ENCODE measurements at places on chromosomes 5 and 9. TPM values are rescaled to one million over a fixed set of nuclear protein-coding genes. Genes with fewer than 3 reads are reported as not detected.

- H3K36me3 ChIP-seq = no peaks in the 10 kb centered on the region
- H3K4me3 ChIP-seq = no peak overlapping the region
- DNase-seq = no peak
- no peak overlapping the region for H3K27ac ChIP-seq
These were observed 7.1 kb downstream of the TXNDC8 start for GRCh38 chr9:110330484-110331105.

GRCh38 chr9:127919253-127919815 lies 2.5 kb upstream of the ST6GALNAC4 start:
- no peak for DNase-seq
- peaks cover 4% of the 10 kb centered on the region for H3K36me3 ChIP-seq

GRCh38 chr5:43839218-43839617 lies 236.2 kb downstream of the NNT start:
- no peaks in the 10 kb centered on the region for H3K27me3 ChIP-seq
- H3K36me3 ChIP-seq = no peaks in the 10 kb centered on the region
- DNase-seq = no peak
- H3K4me1 ChIP-seq = no peaks in the 10 kb centered on the region
- H3K4me3 ChIP-seq = no peak overlapping the region
- no peak overlapping the region for H3K27ac ChIP-seq

GRCh38 chr5:6448622-6449464 lies at the start of gene UBE2QL1:
Gene UBE2QL1 (plus strand): TSS chr5:6448859. CDS start chr5:6448894, 35 bp downstream.
- no peak within 1 kb of the TSS for H3K27ac ChIP-seq
- no peaks in the 10 kb centered on the region for H3K36me3 ChIP-seq
- peaks cover 39% of the 10 kb centered on the region for H3K27me3 ChIP-seq
- no peak for DNase-seq
- peaks cover 7% of the 10 kb centered on the region for H3K4me1 ChIP-seq
- H3K4me3 ChIP-seq = peak within 1 kb of the TSS; percentile 34

Gene BSPRY
- not detected for total RNA-seq

- H3K36me3 ChIP-seq = no peaks in the 10 kb centered on the region
- H3K4me1 ChIP-seq = no peaks in the 10 kb centered on the region
- H3K4me3 ChIP-seq = no peak overlapping the region
- DNase-seq = no peak
These were observed 162.9 kb downstream of the TSSK1B start for GRCh38 chr5:113271745-113272454.

Gene DENND4C
- 32.5 TPM for total RNA-seq

DNA sequence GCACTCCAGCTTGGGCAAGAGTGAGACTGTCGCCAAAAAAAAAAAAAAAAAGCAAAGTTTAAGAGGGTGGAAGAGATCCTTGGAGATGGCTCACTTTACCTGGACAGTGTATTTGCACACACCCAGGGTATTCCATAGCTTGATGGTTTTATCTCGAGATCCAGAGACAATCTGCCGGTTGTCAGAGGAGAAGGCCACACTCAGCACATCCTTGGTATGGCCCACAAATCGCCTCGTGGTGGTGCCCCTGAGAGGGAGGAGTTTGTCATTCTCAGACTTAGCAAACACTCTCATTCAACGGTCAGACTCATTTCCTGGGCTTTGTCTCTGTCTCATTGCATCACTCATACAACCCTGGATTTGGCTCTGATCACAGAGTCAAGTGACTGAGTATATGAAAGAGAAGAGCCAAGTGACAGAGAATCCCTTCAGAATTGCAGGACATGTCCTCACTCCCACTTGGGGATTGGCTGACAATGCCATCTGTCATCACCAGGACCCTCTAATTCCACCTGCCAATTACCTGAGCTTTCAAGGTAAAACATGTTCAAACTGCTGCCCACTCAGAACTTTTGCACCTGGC lies 2.2 kb downstream of the RACK1 start:
- H3K4me3 ChIP-seq = peak overlapping the region; percentile 94
- H3K36me3 ChIP-seq = peaks cover 67% of the 10 kb centered on the region
- DNase-seq = no peak
- peaks cover 65% of the 10 kb centered on the region for H3K4me1 ChIP-seq

Measured in CD4-positive, alpha-beta T cell (primary cell).